Ascending aorta (tissue), 2 donors: ENCODE measurements at places on chromosomes 2 and 18.

DNA sequence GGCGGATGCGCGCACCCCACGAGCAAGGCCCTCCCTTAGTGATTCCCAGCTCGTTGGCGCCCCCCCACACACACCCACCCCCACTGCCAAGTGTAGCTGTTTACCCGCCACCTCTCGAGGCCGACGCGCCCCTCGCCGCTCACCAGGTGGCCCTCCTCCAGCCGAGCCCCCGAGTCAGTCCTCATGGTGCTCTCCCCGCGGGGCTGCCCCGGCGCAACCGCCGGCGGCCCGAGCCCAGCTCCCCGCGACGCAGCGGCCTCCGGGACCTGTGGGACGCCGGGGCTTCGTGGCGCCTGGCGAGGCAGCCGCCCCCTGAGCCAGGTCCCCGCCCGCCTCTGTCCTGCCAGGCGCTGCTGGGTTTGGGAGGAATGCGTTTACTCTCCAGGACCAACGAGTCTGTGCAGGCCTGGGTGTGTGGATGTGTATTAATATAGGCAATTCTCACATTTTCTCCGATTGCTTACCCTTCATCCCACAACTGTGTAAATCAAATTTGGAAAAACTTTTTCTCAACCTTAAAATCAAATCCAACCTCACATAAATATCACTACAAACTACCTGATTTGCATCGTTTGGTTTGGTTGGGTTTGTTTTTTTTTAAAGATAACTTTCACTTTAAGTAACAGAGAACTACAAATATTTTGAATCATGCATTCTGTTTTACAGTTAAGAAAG, at the start of gene TMEM237:
Gene TMEM237, minus strand, starts transcription at position 288 of the 675 bp plus-strand sequence. Its CDS starts 103 bp downstream, at position 185.
- DNase-seq = no peak

- no peak for DNase-seq
Measured at GRCh38 chr2:62817348-62817747, 111.8 kb downstream of the EHBP1 start.

DNA sequence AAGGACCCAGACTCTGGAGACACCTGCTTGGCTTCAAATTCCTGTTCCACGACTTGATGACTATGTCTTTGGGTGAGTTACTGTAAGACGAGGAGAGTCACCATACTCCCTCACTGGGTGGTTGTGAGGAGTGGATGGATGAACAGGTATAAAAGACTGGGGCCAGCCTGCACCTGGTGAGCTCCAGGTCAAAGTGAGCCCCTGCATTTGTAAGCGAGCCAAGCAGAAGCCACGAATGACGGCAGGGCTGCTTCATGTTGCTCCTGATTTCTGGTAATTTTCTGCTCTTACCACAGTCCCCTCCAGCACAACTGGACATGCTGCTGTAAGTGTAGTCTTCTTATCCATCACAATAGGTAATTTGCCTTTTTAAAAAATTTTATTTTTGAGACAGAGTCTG, 86.6 kb downstream of the POLR1A start:
- no peak for DNase-seq

DNA sequence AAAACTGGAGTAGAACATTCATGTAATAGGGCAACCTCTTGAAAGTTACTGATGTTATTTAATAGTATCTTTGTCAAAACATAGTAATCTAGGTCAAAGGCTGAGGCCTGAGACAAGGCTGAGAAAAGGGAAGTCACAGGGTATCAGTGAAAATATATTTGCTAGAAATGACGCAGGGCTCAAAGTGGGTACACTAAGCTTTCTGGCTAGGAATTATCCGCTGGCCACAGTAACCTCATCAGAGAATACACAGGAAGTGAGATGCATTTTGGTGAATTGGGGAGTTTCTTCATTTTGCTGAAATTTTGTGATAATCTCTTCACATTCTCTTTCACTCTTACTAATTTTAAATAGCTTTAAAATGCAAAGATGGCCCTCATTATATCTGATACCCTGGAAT, 206.8 kb downstream of the OTX1 start:
- DNase-seq = no peak

DNA sequence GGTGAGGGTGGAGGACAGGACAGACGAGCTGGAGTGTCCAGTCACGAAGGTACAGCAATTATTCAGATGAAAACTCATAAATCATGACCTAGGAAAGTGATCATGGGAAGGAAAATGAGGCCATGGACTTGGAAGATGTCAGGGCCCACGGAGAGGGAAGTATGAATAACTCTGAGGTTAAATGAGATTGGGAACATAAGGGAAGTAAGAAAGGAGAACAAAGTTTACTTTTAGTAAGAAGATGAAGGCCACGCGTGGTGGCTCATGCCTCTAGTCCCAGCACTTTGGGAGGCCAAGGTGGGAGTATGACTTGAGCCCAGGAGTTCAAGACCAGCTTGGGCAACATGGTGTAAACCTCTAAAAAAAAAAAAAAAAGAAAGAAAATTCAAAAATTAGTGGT, 56.2 kb downstream of the AQP4 start:
- no peak for DNase-seq

DNA sequence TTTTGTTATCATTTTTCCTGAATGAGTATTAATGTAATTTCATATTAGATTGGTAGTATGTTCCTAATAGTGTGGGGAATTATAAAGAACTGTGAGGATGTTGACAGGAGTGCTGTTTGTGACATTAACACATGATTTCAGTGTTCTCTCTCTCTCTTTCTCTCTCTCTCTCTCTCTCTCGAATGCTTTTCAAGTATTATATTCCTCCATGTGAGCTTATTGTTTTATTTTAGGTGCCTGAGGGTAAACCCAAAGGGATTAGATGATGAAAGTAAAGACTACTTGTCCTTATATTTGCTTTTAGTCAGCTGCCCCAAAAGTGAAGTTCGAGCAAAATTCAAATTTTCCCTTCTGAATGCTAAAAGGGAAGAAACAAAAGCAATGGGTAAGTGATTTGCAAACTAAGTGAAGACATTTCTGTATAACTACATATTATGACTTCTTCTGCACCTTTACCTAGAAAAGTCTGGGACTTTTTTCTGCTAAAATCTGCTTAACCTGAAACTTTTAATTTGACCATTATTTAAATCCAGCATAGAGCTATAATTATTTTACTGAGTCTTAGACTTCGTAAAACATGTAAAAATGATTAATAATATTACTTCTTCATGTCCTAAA, 49.2 kb downstream of the SPOPL start:
- DNase-seq = no peak

DNA sequence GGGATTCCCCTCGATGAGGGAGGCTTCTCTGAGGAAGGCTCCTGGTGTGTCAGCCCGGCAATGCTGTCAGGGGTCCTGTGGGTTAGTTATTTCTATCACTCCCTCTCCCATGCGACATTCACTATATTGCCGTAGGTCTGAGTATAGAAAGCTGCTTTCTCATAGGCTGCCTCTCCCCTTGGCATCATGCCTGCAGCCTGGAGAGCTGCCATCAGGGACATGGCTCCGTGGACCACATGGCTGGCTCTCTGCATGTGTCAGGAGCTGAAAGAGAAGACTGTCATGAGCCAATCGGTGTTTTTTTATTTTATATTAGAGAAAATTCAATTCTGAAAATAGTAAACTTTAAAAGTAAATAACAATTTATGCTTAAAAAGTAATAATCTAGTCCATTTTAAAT, 198.0 kb downstream of the CDH20 start:
- no peak for DNase-seq

GRCh38 chr2:120465012-120465700, 119.2 kb downstream of the INHBB start:
- no peak for DNase-seq

- peak; percentile 79 for DNase-seq
Measured at GRCh38 chr2:127067620-127068350, 39.2 kb downstream of the BIN1 start.

DNA sequence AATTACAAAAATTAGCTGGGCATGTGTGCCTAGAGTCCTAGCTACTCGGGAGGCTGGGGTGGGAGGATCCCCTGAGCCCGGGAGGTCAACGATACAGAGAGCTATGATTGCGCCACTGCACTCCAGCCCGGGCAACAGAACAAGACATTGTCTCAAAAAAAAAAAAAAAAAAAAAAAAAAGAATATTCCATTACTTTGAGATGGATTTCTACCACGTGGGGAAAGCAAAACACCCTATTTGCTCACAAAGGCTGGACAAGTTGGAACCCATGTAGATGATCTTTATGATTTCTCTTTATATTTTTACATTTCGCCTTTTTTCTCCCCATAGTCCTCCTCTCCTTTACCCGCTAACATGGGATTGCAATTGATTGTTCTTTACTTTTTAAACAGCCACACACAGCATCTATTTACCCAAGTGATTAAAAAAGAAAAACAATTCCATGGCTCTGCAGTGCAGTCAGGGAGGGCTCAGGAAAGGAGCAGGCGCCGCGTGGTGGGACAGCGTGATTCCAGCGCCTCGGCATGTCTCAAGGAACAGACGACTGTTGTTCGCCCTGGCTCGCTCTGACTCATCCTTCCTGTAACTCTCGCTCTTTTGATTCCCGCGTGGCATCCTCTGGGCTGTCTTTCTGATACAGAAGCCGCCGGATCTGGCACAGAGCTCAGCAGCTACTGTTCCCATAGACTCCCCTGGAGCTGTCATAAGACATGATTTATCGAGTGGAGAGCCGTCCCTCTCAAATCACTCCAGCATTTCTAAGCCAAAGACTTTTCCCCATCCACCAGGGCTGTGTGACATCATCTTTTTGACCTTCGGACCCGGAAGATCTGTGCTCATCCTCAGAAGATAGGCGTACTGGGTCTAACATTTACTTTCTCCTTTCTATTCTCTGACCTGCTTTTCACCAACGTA, 230.4 kb upstream of the AGAP1 start:
- no peak for DNase-seq

DNA sequence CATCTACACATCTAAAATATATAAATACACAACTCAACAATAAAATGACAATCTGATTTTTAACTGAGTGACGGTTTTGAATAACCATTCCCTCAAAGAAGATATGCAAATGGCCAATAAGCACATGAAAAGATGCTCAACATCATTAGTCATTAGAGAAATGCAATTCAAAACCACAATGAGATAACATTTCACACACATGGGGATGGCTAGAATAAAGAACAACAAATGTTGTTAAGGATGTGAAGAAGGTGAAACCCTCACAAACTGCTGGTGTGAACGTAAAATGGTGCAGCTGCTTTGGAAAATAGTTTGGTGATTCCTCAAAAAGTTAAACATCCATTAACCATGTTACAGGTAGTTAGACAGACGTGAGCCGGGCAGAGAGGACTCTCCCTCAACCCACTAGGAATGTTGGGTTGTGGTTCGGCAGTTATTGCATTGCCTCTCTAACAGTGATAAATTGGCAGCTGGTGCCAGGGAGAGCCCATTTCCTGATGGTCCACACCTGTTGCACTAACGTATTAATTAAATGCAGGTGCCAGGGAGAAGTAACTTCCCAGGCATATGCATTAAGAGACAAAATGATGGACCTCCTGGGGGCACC, 22.3 kb upstream of the DUSP2 start:
- DNase-seq = no peak

GRCh38 chr2:38129481-38129880, 53.5 kb upstream of the CYP1B1 start:
- no peak for DNase-seq

DNA sequence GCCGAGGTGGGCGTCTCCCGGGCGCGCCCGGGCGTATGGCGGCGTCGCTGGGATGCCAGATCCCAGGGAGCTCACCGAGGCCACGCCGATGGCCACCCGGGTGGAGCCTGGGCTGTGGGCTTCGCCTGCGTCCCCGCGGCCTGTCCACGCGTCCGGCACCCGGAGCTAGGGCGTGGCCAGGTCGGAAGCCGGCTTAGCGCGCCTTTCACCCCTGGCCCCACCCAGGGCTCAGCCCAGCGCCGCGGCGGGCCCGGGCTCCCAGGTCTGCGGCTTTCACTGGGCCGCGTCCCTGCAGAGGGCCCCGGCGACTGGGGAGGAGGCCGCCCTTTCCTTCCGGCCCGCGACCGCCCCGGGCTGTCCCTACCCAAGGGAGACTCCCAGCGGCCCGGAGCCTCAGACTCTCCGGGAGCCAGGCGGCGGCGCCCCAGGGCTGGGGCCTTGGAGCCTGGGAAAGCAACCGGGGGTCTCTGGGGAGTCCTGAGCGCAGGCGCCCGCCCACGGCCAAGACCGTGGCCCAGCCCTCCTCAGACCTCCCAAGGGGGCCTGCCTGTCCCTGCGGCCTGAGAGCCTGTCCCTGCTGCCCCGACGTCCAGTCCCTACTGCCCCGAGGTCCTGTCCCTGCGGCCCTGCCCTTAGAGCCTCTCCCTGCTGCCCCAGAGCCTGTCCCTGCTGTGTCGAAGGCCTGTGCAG, 36.3 kb upstream of the ITM2C start:
- DNase-seq = no peak

DNA sequence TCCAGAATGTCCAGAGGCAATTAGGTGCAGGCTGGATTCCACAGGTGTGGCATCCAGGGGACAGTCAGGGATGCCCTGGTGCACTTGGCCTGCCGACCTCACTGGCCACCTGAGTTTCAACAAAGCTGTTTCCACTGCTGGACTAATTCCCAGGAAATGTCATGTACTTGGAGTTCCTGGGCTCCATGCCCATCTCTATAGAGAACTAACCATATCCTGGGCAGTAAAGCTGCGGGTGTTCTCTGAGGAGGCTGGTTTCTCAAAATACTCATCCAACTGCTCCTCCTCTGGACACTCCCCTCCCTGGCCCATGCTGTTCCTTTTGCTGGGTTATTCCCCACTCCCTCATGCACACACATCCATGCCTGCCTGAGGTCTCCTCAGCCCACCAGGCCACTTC, 161.9 kb upstream of the SKOR2 start:
- DNase-seq = no peak

- DNase-seq = no peak
Measured at GRCh38 chr2:190486037-190486623, 48.4 kb downstream of the NEMP2 start.

- DNase-seq = no peak
Measured at GRCh38 chr2:42048299-42049220, 739 bp downstream of the PKDCC start.

GRCh38 chr2:215356948-215357461, 45.1 kb downstream of the ATIC start:
- no peak for DNase-seq

- DNase-seq = no peak
Measured at GRCh38 chr2:118255301-118255700, 167.0 kb downstream of the INSIG2 start.
